Activated T-helper 1 cell treated with anti-CD3 and anti-CD28 coated beads, Interleukin-12 subunit alpha, Interleukin-12 subunit beta, Interleukin-2, Interleukin-4 antibody, amounts not matched to agents 30 ng/mL and 10 ng/mL and 1 ng/mL, durations not matched to agents 14 hours and 24 hours and 36 hours (primary cell): ENCODE measurements at places on chromosomes 1 and 21. TPM values are rescaled to one million over a fixed set of nuclear protein-coding genes. Genes with fewer than 3 reads are reported as not detected.

The DNM3 gene
- total RNA-seq: 0.62 and 0.64 TPM in 2 replicates

GRCh38 chr1:213418268-213419071 lies 367.4 kb downstream of the RPS6KC1 start:
- no peaks in the 10 kb centered on the region for H3K4me1 ChIP-seq
- no peak overlapping the region for H3K27ac ChIP-seq
- no peaks in the 10 kb centered on the region for H3K27me3 ChIP-seq
- no peak overlapping the region for H3K4me3 ChIP-seq
- no peaks in the 10 kb centered on the region for H3K36me3 ChIP-seq

DNA sequence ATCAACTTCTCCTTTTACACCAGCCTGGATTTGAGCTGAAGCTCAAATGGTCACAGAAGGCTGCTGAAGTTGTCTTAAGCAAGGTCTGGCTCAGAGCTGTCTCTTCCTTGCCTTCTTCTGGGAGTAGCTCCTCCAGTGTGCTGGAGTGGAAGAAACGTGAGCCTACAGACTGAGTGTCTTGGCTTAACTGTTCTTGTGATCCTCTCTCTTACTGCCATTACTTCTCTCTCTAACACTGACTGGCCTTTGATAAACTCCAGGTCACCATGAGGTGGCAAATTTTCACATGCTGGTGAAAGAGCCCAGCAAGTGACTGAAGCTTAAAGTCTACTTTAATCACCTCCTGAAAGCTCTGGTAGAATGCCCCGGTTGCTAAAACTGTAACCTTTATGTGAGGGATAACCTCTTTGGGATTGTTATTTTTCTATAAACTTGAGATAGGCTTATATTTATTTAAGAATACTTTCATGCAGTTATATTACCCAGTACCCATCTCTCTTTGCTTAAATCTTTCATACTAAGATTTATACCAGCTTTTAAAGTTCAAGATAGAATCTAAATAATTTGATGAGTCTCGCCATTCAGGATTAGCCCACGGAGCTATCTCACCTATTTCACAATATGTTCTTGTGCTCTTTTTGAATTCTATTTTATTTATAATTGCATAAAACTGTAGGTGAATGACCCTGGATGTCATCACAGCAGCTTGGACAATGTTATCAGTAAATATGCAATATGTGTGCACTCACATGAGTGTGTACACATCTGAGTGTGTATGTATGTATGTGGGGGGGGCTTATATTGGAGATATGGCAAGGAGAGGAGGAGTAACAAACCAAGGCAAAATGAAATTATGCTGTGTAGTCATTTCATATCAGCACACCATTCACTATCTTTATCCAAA lies 924.0 kb downstream of the LTN1 start:
- no peaks in the 10 kb centered on the region for H3K4me1 ChIP-seq
- H3K27me3 ChIP-seq: no peaks in the 10 kb centered on the region
- no peak overlapping the region for H3K4me3 ChIP-seq

- H3K4me1 ChIP-seq: no peaks in the 10 kb centered on the region
- H3K27me3 ChIP-seq: peaks cover 2% of the 10 kb centered on the region
- DNase-seq: no peak
- H3K4me3 ChIP-seq: no peak overlapping the region
- no peaks in the 10 kb centered on the region for H3K36me3 ChIP-seq
Observed at GRCh38 chr1:213521206-213521605, 466.6 kb upstream of the PROX1 start.
